Activated naive CD8-positive, alpha-beta T cell treated with anti-CD3 and anti-CD28 coated beads, Interleukin-2, amount 10 ng/mL, durations not matched to agents 7 days and 5 days (primary cell): ENCODE measurements at places on chromosomes 11 and 22. TPM values are rescaled to one million over a fixed set of nuclear protein-coding genes. Genes with fewer than 3 reads are reported as not detected.

Gene SHANK3
- 0.06 TPM for total RNA-seq

Gene TREH
- not detected for total RNA-seq

DNA sequence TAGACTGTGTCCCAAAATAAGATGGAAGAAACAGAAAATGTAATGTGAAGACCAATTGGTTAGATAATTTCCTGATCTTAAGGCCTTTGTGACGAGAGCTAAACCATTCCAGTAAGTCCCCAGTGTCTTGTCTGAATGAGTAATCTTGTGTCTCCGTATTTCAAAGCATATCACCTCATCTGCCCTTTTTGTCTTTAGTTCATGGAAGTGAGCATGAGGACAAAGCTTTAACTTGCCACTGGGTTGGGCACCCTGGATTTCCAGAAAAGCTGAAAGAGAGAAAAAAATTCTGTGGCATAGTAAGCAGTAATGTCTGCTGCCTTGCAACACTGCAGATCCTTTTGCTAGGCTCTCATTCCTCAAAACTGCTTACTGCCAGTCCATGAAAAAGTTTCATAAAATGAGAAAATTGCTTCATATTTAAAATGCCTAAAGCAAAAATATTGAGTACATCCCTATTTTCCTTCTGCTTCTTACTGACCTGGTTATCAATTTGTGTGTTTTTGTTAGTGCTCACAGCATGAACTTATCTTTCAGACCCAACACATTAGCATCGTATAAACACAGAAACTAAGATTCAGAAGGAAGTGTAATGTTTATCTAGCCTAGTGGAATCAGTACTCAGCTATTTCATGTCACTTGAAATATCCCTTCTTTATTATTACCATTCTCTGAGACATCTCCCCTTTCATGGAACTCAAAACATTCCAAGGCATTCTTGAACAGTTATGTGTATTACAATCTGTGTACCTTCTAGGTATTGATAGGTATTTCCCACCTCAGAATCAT, 5.3 kb downstream of the CASP12 start:
- no peak overlapping the region for H3K4me3 ChIP-seq
- H3K27me3 ChIP-seq = peaks cover 2% of the 10 kb centered on the region
- no peak overlapping the region for H3K27ac ChIP-seq
- H3K36me3 ChIP-seq = peaks cover 10% of the 10 kb centered on the region
- DNase-seq = no peak

GRCh38 chr11:76671626-76672309, 1.2 kb upstream of the LRRC32 start:
- no peaks in the 10 kb centered on the region for H3K36me3 ChIP-seq
- H3K4me1 ChIP-seq = peaks cover 28% of the 10 kb centered on the region
- peak overlapping the region; percentile 47 for H3K4me3 ChIP-seq
- peaks cover 24% of the 10 kb centered on the region for H3K27me3 ChIP-seq
- H3K27ac ChIP-seq = no peak overlapping the region

GRCh38 chr11:70826541-70827335, 425.6 kb downstream of the SHANK2 start:
- no peaks in the 10 kb centered on the region for H3K36me3 ChIP-seq
- H3K27me3 ChIP-seq = peaks cover 37% of the 10 kb centered on the region
- no peak overlapping the region for H3K4me3 ChIP-seq
- DNase-seq = no peak
- no peak overlapping the region for H3K27ac ChIP-seq
